ENCODE measurements at places on chromosomes 16 and 17.

DNA sequence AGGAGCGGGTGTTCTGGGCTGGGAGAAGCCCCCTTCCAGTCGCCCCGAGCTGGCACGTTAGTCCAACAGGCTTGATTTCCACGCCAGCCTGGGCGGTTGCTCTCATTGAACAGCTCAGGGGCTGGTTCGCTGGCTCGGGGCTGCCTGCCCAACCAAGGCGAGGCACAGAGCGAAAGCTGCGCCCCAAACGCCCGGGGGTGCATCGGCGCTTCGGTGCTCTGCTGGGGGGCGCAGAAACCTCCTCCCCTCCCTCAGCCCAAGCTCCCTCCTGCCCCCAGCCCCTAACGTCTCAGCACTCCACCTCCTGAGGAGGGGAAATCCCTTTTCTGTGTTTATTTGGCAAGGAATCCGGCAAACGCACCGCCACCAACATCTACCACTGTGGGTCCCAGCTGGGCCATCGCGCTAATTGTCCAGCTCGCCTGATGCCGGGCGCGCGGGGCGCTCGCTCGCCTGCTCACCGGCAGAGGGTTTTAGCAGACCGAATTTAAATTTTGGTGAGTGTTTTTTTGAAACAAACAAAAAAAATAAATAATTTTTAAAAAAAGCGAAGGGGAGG lies 29.5 kb upstream of the RBFOX1 start:
- DNase-seq, result no peak

DNA sequence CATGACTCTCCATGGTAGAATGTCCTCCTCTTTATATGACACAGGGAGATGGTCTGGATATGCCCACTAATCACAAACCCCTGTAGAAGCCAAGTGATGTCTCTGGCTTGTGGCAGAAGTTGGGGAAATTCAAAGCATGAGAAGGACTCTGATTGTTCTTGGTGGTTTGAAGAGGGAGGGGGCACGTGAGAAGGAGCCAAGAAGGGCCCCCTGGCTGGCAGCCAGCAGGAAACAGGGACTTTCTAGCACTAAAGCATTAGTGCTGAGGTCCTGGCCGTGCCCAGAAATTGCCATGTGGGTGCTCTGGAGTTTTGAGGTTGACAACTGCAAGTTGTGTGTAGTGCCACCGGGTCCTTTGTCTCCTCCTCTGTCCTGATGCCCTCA lies 199.9 kb downstream of the LGALS9B start:
- no peak for DNase-seq

GRCh38 chr17:77072670-77073069 lies 68.1 kb upstream of the SEC14L1 start:
- no peak for DNase-seq

GRCh38 chr17:74361230-74362068 lies at the start of gene BTBD17:
Gene BTBD17 (minus strand): TSS chr17:74361868. CDS start chr17:74361819, 49 bp downstream.
- DNase-seq, result no peak

DNA sequence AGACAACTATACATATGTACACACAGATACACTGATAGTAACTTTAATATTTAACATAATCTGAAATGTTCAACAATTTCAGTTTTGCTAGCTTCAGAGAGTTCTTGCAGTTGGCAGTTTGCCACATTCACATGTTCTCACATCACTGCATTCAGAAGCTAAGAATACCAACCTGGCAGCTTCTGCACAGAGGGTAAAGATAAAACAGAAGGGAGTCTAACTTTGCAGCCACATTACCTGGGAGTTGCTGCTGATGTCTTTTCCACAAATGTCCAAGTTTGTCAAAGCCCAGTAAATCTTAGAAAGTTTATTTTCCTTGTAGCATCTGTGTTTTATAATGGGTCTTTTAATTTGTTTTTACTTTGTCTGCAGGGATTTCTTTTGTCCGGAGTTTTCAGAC lies 332.0 kb downstream of the BCAS3 start:
- peak; percentile 5 for DNase-seq

DNA sequence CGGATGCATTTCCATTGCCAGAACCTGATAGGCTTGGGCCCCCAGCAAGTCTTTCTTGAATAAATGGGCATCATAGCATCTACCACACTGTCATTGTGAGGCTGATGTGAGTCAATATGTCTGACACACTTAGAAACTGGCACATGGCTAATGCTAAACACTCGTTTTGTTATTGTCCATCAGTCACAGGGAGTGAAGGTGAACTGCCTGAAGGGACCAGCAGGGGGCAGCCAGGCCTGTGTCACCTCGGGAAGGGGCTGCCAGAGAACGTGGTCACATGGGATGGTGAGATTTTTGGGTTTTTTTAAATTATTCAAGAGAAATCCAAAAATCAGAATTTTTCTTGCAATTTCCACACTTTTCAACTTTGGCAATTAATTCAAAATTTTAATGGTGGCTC lies 831 bp upstream of the RCVRN start:
- DNase-seq, result no peak

DNA sequence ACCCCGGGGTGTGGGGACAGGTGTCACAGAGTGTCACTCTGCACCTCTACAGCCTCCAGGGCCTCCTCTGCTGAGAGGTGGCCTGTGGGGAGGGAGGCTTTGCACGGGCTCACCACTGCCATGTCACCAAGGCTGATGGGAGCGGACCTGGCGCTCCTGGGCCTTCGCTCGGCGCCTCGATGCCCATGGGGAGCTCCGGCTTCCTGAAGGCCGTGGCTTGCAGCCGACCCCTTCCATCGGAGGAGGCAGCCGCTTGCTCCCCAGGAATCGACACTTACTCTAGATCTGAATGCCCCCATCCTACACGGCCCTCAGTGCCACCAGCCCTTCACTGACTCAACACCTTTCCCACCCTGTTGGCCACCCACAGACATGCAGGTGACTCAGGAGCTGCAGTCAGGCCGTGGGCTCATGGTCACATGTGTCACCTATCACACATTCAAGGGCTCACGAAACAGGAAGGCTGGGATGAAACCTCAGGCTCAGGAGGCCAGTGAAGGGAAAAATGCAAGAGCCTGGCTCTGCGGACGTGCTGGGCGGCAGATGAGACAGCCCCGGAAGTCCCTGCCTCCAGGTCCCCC lies 11.9 kb downstream of the LGALS3BP start:
- DNase-seq, result no peak

- no peak for DNase-seq
These were observed 219.9 kb upstream of the NLRP1 start for GRCh38 chr17:5804251-5804650.

DNA sequence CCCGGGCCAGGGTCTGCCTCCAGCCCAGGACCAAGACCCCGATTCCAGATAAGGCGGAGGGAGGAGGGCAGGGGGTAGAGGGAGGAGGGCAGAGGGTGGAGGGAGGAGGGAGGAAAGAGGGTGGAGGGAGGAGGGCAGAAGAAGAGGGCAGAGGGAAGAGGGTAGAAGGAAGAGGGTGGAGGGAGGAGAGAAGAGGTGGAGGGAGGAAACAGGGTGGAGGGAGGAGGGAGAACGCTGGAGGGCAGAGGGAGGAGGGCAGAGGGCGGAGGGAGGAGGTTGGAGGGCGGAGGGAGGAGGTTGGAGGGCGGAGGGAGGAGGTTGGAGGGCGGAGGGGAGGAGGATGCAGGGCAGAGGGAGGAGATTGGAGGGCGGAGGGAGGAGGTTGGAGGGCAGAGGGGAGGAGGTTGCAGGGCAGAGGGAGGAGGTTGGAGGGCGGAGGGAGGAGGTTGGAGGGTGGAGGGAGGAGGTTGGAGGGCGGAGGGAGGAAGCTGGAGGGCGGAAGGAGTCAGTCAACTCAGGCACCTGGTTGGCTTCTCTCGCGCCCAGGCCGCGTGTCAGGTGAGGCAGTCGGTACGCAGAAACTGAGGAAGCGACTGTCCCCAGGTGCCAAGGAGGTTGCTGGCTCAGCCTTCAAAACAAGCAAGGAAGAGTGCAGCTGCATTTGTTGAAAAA lies 65.2 kb downstream of the KLHDC4 start:
- DNase-seq, result no peak

DNA sequence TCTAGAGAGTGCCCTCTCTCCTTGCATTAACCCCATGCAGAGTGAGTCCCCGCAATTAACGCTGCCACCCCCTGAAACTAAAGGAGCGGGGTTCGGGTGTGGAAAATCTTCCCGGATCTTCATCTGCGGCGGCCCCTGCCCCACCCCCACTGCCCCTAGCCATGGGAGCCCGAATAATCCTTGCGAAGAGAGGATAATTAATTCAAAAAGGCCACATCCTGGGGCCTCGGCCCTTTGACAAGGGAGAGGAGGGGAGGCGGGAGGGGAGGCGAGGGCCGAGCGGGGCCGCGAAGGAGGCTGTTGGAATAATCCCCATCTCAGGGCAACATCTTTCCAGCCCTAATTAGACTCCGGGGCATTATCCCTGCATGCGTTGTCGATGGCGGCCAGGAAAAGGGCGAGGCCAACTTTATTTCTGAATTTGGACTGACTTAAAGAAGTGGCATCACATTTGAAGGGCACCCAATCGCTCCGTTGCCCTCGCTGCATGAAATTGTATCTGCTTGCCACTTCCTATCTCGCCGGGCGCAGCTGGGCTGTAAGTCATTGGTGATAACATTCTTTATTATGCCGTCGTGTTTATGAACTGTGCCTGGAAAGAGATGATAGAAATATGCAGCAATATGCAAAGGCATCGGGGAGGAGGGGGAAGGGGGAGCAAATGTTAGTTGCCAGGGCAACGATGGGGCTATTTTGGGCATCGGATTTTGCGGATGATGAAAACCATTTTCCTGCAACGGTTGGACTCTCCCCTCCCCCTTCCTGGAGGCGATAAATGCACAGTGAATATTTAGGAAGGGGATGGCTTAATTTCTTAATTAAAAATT lies 387.1 kb upstream of the TNRC6C start:
- DNase-seq, result peak; percentile 11

GRCh38 chr16:12439399-12440227 lies 364.1 kb downstream of the CPPED1 start:
- no peak for DNase-seq

- DNase-seq, result no peak
These were observed 827 bp upstream of the UBALD1 start for GRCh38 chr16:4615384-4616046.

DNA sequence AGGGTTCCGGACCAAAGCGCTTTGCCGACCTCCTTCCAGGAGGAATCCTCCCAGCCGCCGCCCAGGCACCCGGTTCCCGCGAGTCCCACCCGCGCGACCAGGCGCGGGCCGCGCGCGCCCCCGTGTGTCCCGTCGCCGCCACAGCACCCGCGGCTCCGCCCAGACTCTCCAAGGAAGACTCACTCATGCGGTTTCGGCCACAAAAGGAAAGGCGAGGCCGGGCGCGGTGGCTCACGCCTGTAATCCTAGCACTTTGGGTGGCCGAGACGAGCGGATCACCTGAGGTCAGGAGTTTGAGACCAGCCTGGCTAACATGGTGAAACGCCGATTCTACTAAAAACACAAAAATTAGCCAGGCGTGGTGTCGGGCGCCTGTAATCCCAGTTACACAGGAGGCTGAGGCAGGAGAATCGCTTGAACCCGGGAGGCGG lies 3.5 kb upstream of the PKMYT1 start:
- peak; percentile 50 for DNase-seq

DNA sequence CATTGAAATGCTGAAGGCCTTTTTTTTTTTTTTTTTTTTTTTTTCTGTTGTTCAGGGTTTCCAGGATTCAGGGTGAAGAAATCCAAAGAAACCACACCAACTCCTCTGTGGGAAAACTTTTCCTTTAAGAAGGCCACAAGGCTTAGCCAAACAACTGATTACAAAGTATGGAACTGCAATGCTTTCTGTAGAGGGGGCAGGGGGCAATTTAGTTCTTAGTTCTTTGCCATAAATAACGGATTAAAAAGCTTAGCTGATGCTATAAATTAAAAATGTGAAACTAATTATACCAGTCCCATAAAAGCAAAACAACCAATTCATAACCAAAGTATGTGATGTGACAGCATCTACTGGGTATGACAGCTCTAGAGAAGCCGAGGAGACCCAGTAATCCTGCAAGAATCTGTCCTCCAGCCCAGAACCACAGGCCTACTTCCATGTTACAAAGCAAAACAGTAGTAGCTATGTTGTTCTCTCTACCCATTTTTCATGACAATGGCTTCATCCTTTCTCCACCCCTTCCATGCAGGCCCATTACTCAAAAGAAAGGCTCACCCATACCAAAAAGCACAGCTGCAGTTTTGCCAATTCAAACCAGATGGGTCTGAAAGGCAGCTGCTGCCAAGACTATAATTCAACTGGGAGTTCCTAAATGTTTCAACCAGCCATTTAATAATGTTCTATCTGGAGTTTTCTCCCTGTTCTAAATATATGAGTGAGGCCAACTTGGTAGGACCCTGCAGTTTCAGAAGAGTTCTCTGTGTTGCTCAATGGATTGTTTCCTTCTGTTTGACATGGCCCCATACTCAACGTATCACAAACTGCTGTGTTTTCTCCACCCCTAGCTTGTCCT lies 167.1 kb upstream of the ZFHX3 start:
- DNase-seq, result peak; percentile 98

DNA sequence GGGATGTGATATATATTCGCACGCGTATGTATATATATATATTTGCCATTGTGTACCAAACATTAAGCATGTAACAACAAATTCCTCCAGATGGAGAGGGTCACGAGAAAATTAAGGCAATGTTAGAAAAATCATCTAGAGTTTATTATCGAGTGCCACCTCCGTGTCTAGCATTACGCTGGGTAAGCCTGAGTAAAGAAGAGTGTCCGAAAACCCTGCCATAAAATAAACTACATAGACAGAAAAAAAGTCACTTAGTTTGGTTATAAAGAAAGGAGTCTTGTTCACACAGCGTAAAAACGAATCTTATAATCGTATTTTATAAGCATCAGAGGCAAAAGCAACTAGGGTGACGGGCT lies 644 bp upstream of the RHOT1 start:
- no peak for DNase-seq

- no peak for DNase-seq
These were observed 12.0 kb downstream of the ERBB2 start for GRCh38 chr17:39711851-39712250.

GRCh38 chr16:27275394-27275793 lies 6.8 kb upstream of the NSMCE1 start:
- no peak for DNase-seq

- no peak for DNase-seq
These were observed 659.9 kb upstream of the SOX9 start for GRCh38 chr17:71460943-71461342.

- peak; percentile 61 for DNase-seq
These were observed 558 bp downstream of the SOX15 start for GRCh38 chr17:7589204-7589868.

DNA sequence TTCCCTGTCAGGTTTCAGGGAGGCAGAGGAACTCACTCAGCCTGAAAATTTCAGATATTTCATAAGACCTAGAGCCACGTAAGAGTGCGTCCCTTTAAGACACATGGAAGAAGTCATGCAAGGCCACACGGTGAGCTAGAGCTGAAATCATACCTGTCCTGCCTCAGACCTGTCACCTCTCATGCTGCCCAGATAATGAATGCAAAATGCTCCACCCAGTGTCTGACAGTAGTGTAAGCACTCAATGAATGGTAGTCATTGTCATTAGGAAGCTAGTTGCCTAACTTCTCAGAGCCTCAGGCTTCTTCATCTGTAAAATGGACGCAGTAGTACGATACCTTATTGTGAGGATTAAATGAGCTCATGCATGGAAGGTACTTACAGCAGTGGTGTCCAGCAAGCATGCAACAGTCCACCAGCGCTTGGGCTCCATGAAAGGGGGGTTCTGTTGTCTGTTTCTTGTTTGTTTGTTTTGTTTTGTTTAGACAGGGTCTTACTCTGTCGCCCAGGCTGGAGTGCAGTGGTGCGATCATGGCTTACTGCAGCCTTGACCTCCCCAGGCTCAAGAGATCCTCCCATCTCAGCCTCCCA lies 60.7 kb downstream of the WSB1 start:
- DNase-seq, result no peak

- DNase-seq, result peak; percentile 68
These were observed 189.8 kb downstream of the KATNIP start for GRCh38 chr16:27739606-27740357.

GRCh38 chr16:71585318-71585703 lies 8.4 kb upstream of the TAT start:
- DNase-seq, result no peak

- peak; percentile 31 for DNase-seq
These were observed 26.3 kb downstream of the AARSD1 start for GRCh38 chr17:42937712-42938596.
